Ammon's horn (tissue), 1 donor: ENCODE measurements at places on chromosomes 12 and 14.

DNA sequence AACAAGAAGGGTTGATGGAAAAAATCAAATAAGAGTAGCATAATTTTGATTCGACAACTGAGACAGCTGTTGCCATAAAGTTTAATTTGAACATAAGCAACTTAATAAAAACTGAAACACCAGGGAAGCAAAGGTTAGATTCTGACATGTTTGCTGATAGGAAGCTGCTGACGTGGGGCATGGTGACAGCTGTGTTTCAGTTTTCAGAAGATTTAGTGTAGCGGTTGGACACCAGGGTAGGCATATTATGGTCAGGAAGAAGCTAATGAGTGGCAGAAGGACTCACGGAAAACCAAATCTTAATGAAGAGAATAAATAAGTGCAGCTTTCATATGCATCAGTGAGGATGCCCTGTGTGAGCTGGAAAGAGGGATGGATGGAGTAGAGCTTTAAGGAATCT lies 336.7 kb upstream of the RPL10L start:
- DNase-seq: no peak

DNA sequence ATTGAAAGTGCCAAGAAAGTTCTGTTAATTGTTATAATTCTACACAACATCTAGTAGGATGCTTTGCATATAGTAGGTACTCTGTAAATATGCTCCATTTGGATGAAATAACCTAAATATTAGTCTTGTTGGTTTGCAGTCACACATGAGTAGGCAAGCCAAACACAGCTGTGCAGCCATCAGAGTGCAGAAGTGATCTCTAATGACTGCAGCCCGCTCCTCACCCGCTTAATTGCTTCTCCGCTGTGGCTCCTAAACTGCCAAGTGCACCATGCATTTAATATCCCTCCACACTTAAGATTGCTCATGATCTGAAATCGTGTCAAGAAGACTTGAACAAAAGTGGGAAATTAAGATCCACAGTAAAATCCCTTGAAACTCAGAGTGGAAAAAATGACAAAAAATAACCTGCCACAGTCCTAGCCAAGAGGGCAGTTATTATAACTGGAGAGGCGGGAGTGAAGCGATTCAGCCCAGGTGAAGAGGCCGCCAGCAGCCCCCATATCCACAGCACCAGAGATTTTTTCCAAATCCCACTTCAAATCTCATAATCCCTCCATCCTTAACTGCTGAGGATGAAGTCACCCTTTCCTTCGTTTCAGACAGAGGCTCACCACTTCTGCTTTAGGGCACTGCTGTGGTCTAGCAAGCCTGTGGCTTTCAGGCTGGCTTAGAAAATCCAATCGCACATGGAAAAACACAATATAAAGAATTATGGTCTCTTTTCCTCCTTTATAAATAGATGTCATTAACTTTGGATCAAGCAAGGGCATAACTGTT lies 69.5 kb downstream of the TMEM30B start:
- DNase-seq: no peak

- no peak for DNase-seq
Measured at GRCh38 chr12:101885912-101886561, 8.7 kb downstream of the DRAM1 start.

GRCh38 chr14:56808383-56809269 lies 1.7 kb downstream of the OTX2 start:
- DNase-seq: no peak

DNA sequence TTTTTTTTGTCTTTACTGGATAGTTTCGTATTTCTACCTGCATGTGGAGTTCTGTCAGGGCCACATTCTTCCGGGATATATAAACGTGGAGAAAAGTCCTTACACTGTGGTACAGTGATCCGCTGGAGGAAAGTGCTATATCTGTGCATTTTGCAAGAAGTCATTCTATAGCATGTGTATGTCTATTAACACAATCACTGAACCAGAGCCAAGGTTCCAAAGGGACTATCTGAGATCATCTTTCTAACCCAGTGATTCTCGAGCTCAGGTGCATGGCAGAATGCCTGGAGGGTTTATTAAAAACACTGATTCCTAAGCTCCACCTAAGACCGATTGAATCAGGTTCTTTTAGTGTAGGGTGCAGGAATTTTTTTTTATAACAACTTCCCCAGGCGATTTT lies 354.0 kb downstream of the NRXN3 start:
- no peak for DNase-seq

- DNase-seq: no peak
Measured at GRCh38 chr14:97456958-97457357, 659.8 kb downstream of the VRK1 start.

GRCh38 chr14:100907240-100907639 lies 3.7 kb upstream of the RTL1 start:
- no peak for DNase-seq

GRCh38 chr12:105393587-105393986 lies 63.1 kb downstream of the C12orf75 start:
- DNase-seq: peak; percentile 38

DNA sequence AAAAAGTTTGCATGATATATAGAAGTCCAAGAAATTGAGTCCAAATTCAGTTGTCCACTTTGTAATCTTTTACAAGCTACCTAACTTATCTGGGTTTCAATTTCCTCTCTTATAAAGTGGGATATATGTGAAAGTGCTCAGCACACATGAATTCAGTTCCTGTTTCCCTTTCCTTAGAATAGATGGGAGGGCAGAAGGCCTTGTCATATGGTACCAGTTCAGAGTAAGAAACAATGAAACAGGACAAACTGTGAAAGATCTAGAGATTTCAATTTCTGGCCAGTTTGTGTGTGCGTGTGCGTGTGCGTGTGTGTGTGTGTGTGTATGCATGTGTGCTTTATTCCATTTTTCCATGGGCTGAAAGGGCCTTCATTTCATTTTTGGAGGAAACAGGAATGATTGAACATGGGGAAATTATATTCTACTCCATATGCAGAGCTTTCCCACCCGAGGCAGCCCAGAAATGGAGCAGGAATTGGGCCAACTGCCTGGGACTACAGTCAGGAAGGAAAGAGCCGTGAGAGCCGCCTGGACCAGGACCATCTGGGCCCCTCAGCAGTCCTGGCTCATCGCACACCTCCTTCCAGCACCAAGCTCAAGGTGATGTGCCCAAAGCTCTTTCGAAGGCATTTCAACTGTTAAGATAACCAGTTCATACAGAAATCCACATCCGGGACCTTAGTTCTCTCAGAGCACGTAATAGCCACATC lies 183.2 kb downstream of the EPS8 start:
- no peak for DNase-seq

- no peak for DNase-seq
Measured at GRCh38 chr12:58554522-58555157, 365.7 kb downstream of the LRIG3 start.

GRCh38 chr14:95256002-95256775 lies 63.5 kb downstream of the CLMN start:
- peak; percentile 76 for DNase-seq

GRCh38 chr14:50363714-50364111 lies 33.0 kb downstream of the CDKL1 start:
- no peak for DNase-seq

- DNase-seq: no peak
Measured at GRCh38 chr12:47967461-47968321, 4.3 kb downstream of the TMEM106C start.

DNA sequence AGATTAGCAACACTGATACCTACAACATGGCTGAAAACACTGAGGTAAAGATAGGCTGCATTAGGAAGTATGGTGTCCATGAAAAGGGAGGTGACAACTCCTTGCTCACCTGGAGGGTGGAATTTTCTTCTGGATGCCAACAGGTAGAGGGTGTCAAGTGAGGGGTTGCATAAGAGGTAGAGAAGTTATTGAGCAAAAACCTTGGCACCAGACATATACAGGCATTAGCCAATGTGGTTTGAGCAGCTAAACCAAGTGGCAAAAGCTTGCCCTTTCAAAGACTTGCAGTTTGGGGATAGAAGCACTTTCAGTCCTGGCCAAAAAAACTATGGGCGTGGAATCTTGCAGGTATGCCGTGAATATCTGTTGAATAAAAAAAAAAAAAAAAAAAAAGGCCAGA lies 3.8 kb downstream of the RITA1 start:
- DNase-seq: no peak

GRCh38 chr12:48973941-48974673 lies 2.6 kb upstream of the WNT10B start:
- DNase-seq: no peak
